ENCODE measurements at places on chromosomes 4 and X.

DNA sequence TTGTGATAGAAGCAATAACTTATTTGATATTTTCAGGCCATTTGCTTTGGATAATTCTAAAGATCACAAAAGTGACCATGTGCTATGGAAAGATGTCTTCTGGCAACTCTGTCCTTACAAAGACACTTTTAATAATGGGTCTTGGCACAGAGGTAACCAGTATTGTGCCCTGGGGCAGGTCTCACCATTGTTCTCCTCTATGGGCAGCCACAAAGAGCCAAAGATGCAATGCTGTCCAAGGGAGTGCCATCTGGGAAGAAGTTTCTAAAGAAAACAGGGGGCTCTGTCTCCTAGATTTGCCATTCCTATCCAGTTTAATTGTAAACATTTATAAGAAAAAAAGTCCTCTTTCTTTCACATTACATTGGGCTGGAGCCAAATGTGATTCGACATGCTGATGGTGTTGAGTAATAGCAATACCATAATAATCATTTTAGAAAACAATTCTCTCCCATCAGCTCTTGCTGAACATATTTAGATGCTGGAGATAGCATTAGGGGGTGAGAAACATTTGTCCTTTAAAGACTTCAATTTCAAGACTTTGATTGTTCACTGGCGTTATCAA, 179.9 kb downstream of the KIT start:
- H3K4me1 ChIP-seq: no peaks in the 10 kb centered on the region
- no peaks in the 10 kb centered on the region for H3K27me3 ChIP-seq
- DNase-seq: no peak
- H3K4me3 ChIP-seq: no peak overlapping the region

- H3K27ac ChIP-seq: no peak overlapping the region
- no peak overlapping the region for H3K4me3 ChIP-seq
- DNase-seq: no peak
- H3K36me3 ChIP-seq: no peaks in the 10 kb centered on the region
- H3K4me1 ChIP-seq: no peaks in the 10 kb centered on the region
Observed at GRCh38 chr4:10579648-10580047, 104.9 kb downstream of the CLNK start.

- H3K36me3 ChIP-seq: no peaks in the 10 kb centered on the region
- no peaks in the 10 kb centered on the region for H3K27me3 ChIP-seq
- no peak for DNase-seq
- no peak overlapping the region for H3K4me3 ChIP-seq
- H3K27ac ChIP-seq: no peak overlapping the region
- no peaks in the 10 kb centered on the region for H3K4me1 ChIP-seq
Observed at GRCh38 chrX:134528960-134529359, 69.0 kb downstream of the HPRT1 start.

GRCh38 chr4:179880756-179881155, 2362.4 kb upstream of the TENM3 start:
- no peak for DNase-seq
- no peaks in the 10 kb centered on the region for H3K27me3 ChIP-seq
- H3K36me3 ChIP-seq: no peaks in the 10 kb centered on the region
- no peak overlapping the region for H3K27ac ChIP-seq

DNA sequence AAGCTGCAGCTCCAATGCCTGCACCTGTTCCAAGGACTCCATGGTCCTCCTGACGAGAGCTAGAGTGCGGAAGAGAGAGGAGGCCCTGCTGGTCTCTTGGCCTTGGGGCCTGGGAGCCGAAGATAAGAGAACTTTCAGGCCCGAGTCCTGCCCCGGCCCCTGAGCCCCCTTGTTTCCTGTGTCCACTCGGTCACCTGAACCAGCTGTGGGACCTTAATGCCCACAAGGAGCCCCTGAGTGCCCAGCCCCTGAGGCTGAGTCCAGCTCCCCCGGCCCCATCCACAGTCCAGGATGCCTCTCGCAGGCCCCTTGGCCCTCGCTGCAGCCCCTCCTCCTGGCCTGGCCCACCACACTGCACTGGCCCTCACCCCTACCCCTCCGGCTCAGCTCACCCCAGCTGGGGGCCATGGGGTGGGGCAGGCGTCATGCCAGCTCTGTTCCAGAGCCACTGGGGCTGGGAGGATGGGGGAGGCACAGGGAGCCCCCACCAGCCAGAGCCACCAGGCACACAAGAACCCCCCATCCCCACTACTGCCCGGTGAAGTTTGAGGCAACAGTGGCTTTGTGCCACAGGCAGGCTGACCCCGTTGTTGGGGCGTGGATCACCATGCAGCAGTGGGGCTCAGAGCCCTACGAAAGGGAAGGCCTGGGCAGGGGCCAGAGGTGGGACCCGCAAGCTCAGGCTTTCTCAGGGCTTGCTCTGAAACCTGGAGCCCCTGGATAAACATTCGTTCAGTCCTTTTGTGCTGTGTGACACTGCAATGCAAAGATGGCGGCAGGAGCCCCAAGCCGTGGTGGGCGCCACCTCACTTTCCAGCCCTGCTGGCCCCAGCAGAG, 14.1 kb downstream of the NAT8L start:
- H3K27me3 ChIP-seq: no peaks in the 10 kb centered on the region
- H3K27ac ChIP-seq: no peak overlapping the region
- no peak for DNase-seq
- no peaks in the 10 kb centered on the region for H3K36me3 ChIP-seq
- no peak overlapping the region for H3K4me3 ChIP-seq

- peaks cover 7% of the 10 kb centered on the region for H3K36me3 ChIP-seq
- H3K27me3 ChIP-seq: no peaks in the 10 kb centered on the region
- peak overlapping the region; percentile 0 for H3K27ac ChIP-seq
- DNase-seq: no peak
- H3K4me1 ChIP-seq: no peaks in the 10 kb centered on the region
Observed at GRCh38 chr4:147638942-147639341, 21.7 kb downstream of the TMEM184C start.

GRCh38 chr4:83677656-83678055, 141.7 kb downstream of the GPAT3 start:
- H3K4me3 ChIP-seq: no peak overlapping the region
- H3K4me1 ChIP-seq: no peaks in the 10 kb centered on the region
- DNase-seq: no peak
- H3K27ac ChIP-seq: no peak overlapping the region
- H3K36me3 ChIP-seq: no peaks in the 10 kb centered on the region
- no peaks in the 10 kb centered on the region for H3K27me3 ChIP-seq

GRCh38 chr4:48904101-48904500, 2.5 kb downstream of the OCIAD2 start:
- DNase-seq: no peak
- no peak overlapping the region for H3K4me3 ChIP-seq
- H3K4me1 ChIP-seq: peaks cover 43% of the 10 kb centered on the region

- H3K27me3 ChIP-seq: no peaks in the 10 kb centered on the region
- H3K27ac ChIP-seq: no peak overlapping the region
- H3K36me3 ChIP-seq: no peaks in the 10 kb centered on the region
- no peak overlapping the region for H3K4me3 ChIP-seq
Observed at GRCh38 chrX:154998204-154998880, 24.2 kb downstream of the F8 start.

DNA sequence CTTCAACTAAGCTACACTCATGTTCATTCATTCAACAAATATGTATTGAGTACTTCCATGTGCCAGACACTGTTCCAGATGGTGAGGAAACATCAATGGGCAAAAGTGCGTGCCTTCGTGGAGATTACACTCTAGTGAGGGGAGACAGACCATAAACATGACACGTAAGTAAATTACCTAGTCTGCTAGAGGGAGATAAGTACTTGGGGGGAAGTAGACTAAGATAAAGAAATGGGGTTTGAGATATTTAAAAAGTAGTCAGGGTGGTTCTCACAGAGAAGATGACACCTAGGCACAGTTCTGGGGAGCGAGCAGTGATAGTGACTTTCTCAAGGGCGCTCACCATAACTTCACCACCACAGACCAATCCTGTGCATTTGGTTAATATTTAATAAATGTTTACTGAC, 11.7 kb downstream of the JCHAIN start:
- no peak for DNase-seq
- no peak overlapping the region for H3K4me3 ChIP-seq
- H3K27me3 ChIP-seq: no peaks in the 10 kb centered on the region
- no peaks in the 10 kb centered on the region for H3K36me3 ChIP-seq
- H3K27ac ChIP-seq: no peak overlapping the region

DNA sequence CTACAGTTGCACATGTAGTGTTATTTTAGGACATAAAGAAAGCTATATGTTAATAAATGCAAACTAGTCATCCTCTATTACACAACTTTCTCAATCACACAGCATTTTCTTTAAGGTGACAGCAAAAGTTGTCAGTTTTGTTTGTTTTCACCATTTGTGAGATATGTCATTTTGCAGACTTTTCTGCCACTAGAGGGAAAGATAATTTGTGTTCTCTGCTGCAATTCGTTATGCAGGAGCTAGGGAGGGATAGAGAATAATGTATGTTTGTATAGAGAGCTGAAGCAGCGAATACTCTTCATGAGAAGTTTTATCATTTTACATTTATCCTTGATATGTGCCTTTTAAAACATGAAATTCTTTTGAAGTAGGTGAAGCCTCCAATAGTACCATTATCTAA, 670.6 kb upstream of the ATOH1 start:
- no peaks in the 10 kb centered on the region for H3K4me1 ChIP-seq
- H3K27ac ChIP-seq: no peak overlapping the region
- no peak overlapping the region for H3K4me3 ChIP-seq
- no peak for DNase-seq

DNA sequence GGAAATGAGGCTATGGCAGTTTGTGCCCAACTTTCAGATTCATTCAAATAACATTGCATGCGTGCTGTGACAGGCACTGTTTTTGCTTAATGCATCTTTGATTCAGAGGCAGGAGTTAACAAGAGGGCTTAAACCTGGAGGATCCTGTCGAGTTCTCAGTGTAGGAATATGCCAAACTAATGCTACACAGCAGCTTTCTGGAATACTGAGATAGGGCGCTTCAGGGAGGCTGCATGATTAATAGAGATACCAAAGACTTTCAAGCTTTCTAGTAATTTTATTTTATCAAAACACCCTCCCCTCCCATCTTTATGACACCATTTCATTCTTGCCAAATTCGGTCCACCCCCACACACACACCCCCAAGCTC, 636 bp upstream of the TIMM8A start:
- DNase-seq: no peak
- no peaks in the 10 kb centered on the region for H3K27me3 ChIP-seq
- peaks cover 4% of the 10 kb centered on the region for H3K4me1 ChIP-seq
- H3K36me3 ChIP-seq: peaks cover 3% of the 10 kb centered on the region

DNA sequence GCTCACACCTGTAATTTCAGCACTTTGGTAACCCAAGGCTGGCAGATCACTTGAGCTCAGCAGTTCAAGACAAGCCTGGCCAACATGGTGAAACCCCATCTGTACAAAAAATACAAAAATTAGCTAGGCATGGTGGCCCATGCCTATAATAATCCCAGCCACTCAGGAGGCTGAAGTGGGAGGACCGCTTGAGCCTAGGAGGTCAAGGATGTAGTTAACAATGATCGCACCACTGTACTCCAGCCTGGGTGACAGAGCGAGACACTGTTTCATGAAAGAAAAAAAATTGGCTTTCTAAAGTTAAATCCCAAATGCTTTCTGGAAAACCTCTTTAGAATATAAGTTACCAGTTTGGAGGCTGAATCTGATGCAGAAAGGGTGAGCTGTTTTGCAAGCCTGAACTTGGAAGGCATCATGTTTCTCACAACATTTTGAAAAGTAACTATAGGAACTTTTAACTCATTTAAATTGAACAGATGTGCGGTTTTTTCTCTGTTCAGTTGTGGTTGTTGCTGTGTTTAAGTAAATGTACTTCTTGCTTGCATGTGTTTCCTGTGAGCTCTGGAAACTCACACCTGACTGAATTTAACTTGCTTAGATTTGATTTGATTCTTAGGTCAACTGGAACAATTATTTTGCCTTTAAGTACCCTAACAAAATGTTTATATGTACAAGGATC, 39.8 kb upstream of the TMEM131L start:
- no peaks in the 10 kb centered on the region for H3K27me3 ChIP-seq
- H3K4me1 ChIP-seq: peaks cover 18% of the 10 kb centered on the region
- no peaks in the 10 kb centered on the region for H3K36me3 ChIP-seq
- peak; percentile 68 for DNase-seq

- no peaks in the 10 kb centered on the region for H3K27me3 ChIP-seq
- H3K36me3 ChIP-seq: no peaks in the 10 kb centered on the region
- H3K27ac ChIP-seq: no peak overlapping the region
- no peak for DNase-seq
- H3K4me3 ChIP-seq: no peak overlapping the region
- H3K4me1 ChIP-seq: no peaks in the 10 kb centered on the region
Observed at GRCh38 chr4:149912000-149912399, 96.4 kb upstream of the IQCM start.

- H3K4me1 ChIP-seq: no peaks in the 10 kb centered on the region
- H3K27me3 ChIP-seq: no peaks in the 10 kb centered on the region
- no peak for DNase-seq
- no peak overlapping the region for H3K27ac ChIP-seq
- peak overlapping the region; percentile 64 for H3K4me3 ChIP-seq
Observed at GRCh38 chr4:139666735-139667281, 1.2 kb downstream of the MGST2 start.

GRCh38 chrX:106734827-106735226, 8.3 kb downstream of the RNF128 start:
- no peak overlapping the region for H3K27ac ChIP-seq
- DNase-seq: no peak
- no peaks in the 10 kb centered on the region for H3K36me3 ChIP-seq
- no peak overlapping the region for H3K4me3 ChIP-seq
- H3K4me1 ChIP-seq: no peaks in the 10 kb centered on the region

DNA sequence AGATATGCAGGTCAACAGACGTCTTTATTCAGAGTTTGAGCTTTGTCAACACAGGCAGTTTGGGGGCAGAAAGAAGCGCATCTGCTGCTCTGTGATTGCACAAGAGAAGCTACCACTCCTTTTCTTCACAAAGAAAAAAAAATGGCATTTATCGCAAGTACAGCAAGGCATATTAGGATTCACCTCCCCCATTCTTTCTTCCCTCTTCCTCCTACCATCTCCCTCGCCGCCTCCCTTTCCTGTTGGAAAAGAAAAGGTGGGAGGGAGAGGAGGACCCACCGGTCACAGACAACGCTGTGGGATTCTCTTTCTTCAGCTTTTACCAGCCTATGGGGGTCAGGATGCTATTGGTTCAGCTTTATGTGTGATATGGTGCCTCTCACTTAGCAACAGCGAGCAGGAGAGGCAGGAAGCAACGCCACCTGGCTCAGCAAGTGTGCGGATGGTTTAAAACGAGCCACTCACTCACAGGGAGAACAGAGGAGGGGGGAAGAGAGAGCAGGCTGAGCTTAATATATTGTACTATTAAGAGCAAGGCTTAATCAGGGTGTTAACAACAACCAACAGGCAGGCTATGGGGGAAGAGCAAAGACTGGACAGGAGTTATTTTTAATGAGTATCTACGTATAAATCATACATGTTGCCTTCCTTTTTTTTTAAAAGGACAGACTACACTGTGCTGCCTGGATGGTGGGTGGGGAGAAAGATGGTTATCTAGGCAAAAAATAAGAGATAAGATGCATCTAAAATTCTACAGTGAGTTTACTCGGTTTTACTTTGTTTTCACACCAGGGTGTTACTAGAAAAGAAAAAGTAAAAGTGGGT, 104.7 kb downstream of the MAML3 start:
- no peaks in the 10 kb centered on the region for H3K27me3 ChIP-seq
- peak overlapping the region; percentile 45 for H3K4me3 ChIP-seq
- peaks cover 14% of the 10 kb centered on the region for H3K4me1 ChIP-seq
- H3K27ac ChIP-seq: peak overlapping the region; percentile 46
- H3K36me3 ChIP-seq: no peaks in the 10 kb centered on the region

Measured in naive thymus-derived CD4-positive, alpha-beta T cell (primary cell).